ENCODE measurements at places on chromosomes 11 and 22. TPM values are rescaled to one million over a fixed set of nuclear protein-coding genes. Genes with fewer than 3 reads are reported as not detected.

ST14 gene
- not detected for total RNA-seq

TIMP3 gene
- not detected for total RNA-seq

DNA sequence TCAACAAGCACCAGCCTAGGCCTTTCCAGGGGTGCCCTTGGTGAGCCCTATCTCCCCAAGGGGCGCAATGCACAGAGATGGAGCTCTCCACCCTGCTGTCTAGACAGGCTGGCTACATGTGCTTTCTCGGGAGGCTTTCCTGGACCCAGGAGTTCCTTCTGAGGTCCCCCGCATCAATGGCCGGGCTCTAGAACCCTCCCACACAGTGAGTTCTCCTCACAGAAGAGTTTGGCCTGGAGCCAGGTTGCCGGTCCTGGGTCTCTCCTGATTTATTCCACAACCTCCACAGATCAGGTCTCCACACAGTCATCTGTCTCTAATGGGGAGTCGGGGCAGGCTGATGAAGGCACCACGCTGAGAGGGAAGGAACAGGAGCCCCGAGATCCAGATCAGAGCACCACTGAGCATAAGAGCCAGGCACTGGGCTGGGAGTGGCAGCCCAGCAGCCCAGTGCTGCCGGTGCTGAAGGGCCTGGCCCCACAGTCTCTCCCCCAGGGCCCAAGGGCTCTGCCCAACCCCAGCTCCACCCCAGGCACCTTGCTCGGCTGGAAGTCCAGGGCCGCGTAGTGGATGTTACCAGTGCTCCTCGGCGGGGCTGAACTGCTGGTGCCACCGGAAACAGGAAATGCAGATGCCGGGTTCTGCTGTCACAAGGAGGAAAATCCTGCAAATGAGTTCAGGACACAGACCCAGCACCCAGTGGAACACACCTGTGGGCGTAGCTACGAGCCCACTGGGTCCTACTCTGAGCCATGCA lies 44.7 kb downstream of the GAB4 start:
- H3K27ac ChIP-seq, result no peak overlapping the region
- H3K27me3 ChIP-seq, result no peaks in the 10 kb centered on the region
- no peaks in the 10 kb centered on the region for H3K4me1 ChIP-seq
- DNase-seq, result no peak

DNA sequence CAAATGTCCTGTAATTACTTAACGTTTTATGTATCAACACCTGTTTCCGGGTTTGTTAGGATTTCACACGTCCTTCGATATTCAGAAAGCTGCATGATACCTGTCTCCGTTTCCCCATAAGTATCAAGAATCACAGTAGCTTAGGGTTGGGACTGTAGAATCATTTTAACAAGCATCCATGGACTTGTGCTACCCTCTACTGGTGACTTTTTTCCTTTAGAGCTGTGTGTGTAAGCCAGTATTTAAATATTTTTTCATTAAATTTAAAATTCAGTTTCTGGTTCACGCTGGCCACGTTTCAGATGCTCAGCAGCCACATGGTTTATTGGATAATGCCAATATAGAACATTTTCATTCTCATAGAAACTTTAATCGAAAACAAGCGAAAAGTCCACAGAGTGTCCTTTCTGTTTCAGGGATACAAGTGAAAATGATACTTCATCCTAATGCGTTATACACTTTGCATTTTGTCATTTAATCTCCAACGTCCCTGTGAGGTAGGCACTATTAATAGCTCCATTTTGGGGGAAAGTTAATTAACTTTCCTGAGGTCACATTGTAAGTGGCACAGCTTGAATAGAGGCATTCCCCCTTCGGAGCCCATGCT lies 61.5 kb upstream of the SLC25A18 start:
- peak; percentile 48 for DNase-seq
- no peaks in the 10 kb centered on the region for H3K36me3 ChIP-seq
- no peak overlapping the region for H3K4me3 ChIP-seq
- no peaks in the 10 kb centered on the region for H3K4me1 ChIP-seq

- no peaks in the 10 kb centered on the region for H3K4me1 ChIP-seq
- H3K27me3 ChIP-seq, result no peaks in the 10 kb centered on the region
- no peaks in the 10 kb centered on the region for H3K36me3 ChIP-seq
- no peak for DNase-seq
- H3K27ac ChIP-seq, result no peak overlapping the region
- no peak overlapping the region for H3K4me3 ChIP-seq
Observed at GRCh38 chr11:122354025-122354697, 238.1 kb upstream of the BLID start.

Measured in activated T-cell treated with anti-CD3 and anti-CD28 coated beads, Interleukin-2, amount 50 U/mL, for 72 hours (primary cell).